Kidney (tissue), 22 donors: ENCODE measurements at places on chromosomes 2 and 18. TPM values are rescaled to one million over a fixed set of nuclear protein-coding genes. Genes with fewer than 3 reads are reported as not detected.

SLC19A3 gene
- total RNA-seq = 4.4 TPM

NEMP2 gene
- total RNA-seq = 5.2 TPM

CDK5R2 gene
- not detected for total RNA-seq

DNA sequence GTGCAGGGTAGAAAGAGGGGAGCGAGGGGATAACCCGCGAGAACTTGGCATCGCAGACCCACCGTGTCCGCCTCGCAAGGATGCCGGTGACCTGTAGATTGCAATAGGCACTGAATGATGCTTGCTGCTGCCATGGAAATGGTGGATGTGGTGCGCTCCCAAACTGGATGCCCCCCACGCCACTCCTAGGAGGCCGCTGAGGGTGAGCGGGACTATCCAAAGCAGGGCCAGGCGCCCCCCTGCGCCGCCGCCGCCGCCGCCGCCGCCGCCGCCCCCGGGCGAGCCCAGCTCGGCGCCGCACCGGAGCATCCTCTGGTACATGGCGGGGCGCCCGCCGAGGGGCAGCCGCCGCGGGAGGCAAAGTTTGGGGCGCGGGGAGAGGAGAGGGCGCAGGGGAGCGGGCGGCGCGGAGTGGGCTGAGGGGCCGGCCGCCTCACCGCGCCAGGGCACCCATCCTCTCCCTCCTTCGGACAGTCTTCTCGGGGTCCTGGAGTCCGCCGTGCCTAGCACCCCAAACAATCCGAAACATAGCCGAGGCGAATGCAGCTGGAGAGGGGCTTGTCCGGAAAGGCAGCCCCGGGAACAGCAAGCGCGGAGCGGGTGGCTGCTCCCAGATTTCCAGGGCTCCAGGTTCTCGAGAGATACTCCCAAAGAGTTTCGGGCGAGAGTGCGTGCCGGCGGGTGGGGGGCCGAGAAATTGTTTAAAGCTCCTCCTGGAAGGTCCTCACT, 685.1 kb downstream of the NRXN1 start:
- no peaks in the 10 kb centered on the region for H3K4me1 ChIP-seq
- no peaks in the 10 kb centered on the region for H3K36me3 ChIP-seq
- H3K4me3 ChIP-seq = peak overlapping the region; percentile 39
- H3K27me3 ChIP-seq = peaks cover 9% of the 10 kb centered on the region
- H3K27ac ChIP-seq = no peak overlapping the region
- peak; percentile 33 for DNase-seq

DNA sequence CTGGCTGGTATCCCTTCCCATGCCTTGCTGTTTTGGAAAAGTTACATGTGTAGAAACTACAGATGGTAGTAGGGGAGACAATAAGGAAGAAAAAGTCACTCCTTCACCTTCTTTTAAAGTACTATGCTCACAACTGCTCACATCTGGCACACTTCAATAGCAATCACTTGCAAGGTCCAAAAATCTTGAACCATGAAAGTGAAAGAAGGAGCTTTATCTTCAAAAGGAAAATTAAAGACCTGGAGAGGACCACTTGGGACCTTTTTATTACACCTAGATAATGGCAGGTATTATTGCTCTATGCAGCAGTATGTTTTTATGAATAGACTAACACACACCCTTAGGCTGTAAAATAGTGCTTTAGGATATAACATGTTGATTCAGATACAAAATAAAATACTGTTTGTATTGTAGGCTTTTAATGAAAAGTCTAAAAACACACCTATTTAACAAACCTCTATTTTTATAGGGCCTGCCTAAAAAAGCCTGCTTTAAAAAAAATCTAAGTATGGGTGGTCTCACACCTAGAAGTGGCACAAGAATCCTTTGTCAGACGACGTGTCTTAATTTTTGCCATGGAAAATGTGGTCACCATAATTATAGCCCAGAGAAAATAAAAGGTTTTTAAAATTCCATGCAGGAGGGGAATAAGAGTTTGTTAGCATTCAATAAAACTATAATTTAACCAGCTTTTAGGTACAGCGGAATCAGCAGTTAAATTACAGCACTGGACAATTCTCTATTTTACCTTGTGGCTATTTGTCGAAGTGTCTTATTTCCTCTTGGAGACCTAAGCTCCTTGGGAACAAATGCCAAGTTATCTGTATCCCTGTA, 124.0 kb downstream of the BCL2 start:
- peaks cover 15% of the 10 kb centered on the region for H3K4me1 ChIP-seq
- no peaks in the 10 kb centered on the region for H3K36me3 ChIP-seq
- no peak overlapping the region for H3K4me3 ChIP-seq
- DNase-seq = no peak
- H3K27me3 ChIP-seq = no peaks in the 10 kb centered on the region

GRCh38 chr2:194363295-194363694, 1293.7 kb upstream of the SLC39A10 start:
- H3K27ac ChIP-seq = no peak overlapping the region
- no peak overlapping the region for H3K4me3 ChIP-seq
- H3K4me1 ChIP-seq = no peaks in the 10 kb centered on the region
- H3K27me3 ChIP-seq = no peaks in the 10 kb centered on the region

GRCh38 chr18:26677957-26678356, 129.6 kb upstream of the KCTD1 start:
- no peak overlapping the region for H3K27ac ChIP-seq
- no peaks in the 10 kb centered on the region for H3K36me3 ChIP-seq
- no peaks in the 10 kb centered on the region for H3K27me3 ChIP-seq
- no peaks in the 10 kb centered on the region for H3K4me1 ChIP-seq

DNA sequence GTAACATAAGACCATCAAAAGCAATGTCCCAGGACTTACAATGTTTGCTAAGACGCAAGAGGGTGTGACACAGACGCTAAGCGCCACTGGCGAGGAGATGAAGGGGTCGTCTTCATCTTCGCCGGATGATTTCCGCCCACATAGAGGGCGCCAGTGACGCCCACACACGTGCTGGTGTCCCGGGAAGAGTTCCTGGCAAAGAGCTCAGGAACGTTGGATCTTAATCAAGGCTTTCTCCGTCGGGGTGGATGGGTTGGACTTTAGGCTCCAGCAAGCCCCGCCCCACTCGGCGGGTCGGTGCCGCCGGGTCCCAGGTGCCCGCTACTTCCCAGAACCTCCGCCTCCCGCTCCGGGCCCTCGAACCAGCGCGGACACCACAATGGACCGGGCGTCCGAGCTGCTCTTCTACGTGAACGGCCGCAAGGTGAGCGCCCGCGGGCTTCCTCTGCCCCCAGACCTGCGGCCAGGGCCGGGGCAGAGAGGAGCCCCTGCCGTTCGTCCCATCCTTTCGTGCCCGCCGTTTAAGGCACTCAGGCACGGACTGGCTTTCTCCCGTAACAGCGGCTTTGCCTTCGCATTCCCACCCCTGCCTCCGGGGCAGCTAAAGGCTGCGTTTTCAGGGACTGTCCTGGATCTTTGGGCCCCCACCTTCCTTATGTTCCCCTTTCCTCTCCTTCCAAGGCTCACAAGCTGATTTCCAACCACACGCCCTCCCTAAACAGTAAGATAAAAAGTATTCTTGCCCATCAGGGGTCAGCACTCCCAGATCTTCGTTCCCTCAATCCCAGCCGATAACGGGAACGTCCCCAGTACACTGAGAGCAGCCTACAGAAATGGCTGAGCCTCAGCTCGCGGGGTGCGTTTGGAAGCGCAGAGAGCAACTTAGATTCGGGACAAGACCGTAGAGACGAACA, at the start of gene AOX1:
TSS of gene AOX1 (plus strand) at position 285 of the 914 bp plus-strand sequence. CDS start at position 380, 95 bp downstream.
- peak; percentile 78 for DNase-seq
- no peaks in the 10 kb centered on the region for H3K27me3 ChIP-seq
- peak within 1 kb of the TSS; percentile 59 for H3K4me3 ChIP-seq
- no peaks in the 10 kb centered on the region for H3K36me3 ChIP-seq
- H3K4me1 ChIP-seq = no peaks in the 10 kb centered on the region
- H3K27ac ChIP-seq = peak within 1 kb of the TSS; percentile 90
